ENCODE measurements at places on chromosomes 6 and 20.

- no peak for DNase-seq
Observed at GRCh38 chr6:148842296-148843019, 95.6 kb downstream of the UST start.

- DNase-seq, result peak; percentile 84
Observed at GRCh38 chr6:109772883-109773431, 81.9 kb downstream of the FIG4 start.

DNA sequence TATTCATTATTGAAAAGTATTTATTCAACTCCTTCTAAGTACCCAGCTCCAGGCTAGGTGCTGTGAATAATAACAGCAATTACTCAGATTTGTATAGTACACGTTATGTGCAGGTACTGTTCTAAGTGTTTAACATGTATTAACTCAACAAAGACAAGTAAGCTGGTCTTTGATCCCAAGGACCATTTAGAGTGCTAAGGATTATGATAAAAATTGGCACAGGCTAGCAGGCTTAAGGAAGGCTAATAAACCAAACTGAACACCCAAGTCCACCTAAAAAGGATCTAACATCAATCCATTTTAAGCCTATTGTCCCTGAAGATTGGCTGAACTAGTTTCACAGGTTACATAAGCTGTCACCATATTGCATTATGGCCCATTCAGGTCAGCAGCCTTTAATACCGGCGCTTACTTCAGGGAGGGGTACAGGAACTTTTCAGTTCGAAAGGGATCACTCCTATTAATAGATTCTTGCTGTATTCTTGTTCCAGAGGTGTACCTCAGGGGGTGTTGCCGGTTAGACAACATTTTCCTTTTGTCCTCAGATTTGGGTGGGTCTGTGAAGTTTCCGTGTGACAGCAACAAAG is 99.0 kb upstream of the GMDS start:
- DNase-seq, result no peak

DNA sequence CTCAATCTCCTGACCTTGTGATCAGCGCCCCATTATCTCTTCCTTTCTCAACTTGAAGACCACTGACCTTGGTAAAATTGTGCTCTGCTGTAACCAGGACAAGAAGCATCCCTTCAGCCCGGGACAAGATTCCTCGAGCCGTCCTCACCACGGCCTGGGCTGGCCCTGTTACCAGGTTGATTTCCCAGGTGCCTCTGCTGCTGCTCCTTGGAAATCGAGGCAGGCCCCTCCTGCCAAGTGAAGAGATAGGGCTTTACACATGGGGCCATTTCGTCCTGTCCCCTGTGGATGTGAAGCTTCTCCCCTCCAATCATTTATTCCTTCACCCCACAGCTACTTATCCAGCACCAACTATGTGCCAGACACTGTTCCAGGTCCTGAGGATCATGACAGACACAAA is 21.5 kb downstream of the RAB44 start:
- no peak for DNase-seq

GRCh38 chr6:10719964-10720264 is 3.0 kb upstream of the TMEM14C start:
- DNase-seq, result no peak

GRCh38 chr6:30890646-30891449 is 6.5 kb downstream of the DDR1 start:
- no peak for DNase-seq

GRCh38 chr6:46888031-46888430 is 33.7 kb downstream of the ADGRF5 start:
- no peak for DNase-seq

- DNase-seq, result no peak
Observed at GRCh38 chr6:19613678-19614077, 223.5 kb upstream of the ID4 start.

DNA sequence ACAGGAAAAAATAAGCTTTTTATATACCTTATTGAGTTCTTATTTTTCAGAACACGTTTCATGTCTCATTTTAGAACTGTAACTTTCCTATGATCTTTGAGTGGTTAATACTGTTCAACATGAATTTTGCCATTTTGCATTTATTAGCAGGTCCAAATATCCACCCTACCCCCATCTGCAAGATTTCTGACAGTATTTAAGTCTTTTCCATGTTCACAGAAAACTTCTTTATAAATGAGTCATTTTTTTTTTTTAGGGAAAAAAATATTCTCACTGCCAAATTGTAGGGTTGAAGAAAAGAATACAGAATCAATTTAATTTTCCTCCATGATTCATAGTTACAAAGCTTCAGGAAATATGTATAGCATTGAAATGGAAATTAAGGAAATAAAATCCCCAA is 101.8 kb downstream of the COL21A1 start:
- no peak for DNase-seq

- DNase-seq, result no peak
Observed at GRCh38 chr6:11096109-11096508, 2.5 kb downstream of the SMIM13 start.

- DNase-seq, result no peak
Observed at GRCh38 chr20:32327087-32327681, 30.9 kb upstream of the ASXL1 start.

GRCh38 chr20:50826121-50826520 is 31.3 kb downstream of the BCAS4 start:
- DNase-seq, result no peak

GRCh38 chr20:44437497-44437896 is 38.2 kb upstream of the TTPAL start:
- DNase-seq, result no peak

DNA sequence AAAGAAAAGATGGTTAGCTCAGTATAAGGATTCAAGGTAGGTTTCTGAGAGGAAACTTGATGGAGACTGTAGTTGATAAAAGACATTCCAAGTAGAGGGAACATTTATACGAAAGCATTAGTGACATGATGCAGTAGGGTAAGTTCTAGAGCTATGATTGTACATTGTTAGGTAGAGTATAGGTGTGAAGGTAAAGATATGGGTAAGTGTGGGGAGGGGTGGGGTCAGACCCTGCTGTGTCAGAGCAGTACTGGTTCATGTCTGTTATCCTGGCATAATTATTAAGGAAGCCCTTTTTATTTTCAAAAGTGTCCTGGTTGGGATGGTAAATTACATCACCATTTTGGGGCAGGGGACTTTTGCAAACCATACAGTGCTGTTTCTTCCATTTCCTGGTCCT is 635.8 kb downstream of the COL12A1 start:
- DNase-seq, result no peak

DNA sequence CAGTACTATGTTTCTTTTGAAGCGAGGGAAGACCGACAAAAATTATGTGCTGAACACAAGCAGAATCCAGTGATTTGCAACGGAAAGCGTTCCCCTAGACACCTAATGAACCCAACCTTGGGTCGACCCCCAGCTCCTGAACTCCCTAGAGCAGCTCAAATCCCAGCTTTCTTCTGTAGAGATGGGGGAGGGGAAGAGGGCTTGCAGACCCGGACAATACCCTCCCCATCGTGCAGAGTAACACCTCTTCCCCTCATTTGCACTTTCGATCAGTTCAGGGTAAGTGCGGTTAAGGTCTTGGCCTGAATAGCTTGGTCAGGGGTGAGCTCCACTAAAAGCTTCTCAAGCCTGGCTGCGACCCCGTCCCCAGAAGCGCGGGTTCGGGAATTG is 404 bp downstream of the CEP162 start:
- DNase-seq, result no peak

GRCh38 chr6:135937106-135937505 is 85.6 kb downstream of the PDE7B start:
- DNase-seq, result no peak

GRCh38 chr6:170268216-170269129 is 22.4 kb downstream of the DLL1 start:
- no peak for DNase-seq

DNA sequence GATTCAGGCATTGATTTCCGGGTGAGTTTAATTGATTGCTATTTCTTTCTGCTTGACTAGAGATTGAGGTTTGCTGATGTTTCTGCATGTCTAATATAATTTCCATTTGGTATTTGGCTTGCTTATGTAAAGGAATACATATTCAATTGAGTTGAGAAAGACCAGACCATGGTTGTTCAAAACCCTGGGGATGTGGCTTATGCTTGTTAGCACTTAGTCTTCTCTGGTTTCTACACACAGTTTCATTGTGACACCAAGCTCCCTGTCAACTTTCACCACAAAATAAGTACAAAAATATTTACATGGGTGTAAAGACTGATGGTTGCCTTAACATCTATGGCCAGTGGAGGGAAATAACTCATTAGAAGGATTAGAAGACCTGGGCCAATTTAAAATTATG is 209.6 kb downstream of the CDH26 start:
- no peak for DNase-seq

GRCh38 chr6:30800871-30801270 is 56.5 kb upstream of the IER3 start:
- no peak for DNase-seq

DNA sequence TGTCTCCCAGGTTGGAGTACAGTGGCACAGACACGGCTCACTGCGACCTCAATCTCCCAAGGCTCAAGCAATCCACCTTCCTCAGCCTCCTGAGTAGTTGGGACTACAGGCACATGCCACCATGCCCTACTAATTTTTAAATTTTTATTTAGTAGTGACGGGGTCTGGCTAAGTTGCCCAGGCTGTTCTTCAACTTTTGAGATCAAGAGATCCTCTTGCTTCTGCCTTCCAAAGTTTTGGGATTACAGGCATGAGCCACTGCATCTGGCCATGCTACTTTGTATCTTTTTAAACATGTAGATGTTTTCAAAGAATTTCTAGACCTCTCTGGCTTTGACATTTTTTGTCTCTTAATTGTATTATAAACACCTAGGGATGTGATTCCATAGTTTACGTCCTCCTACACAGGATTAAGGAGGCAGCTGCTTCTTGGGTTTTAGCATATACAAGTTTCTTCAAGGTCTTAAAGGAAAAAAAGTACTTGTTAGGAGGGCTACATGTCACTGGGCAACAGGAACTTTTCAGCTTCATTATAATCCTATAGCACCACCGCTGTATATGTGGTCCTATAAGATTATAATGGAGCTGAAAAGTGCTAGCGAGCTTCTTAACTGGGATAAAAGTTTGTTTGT is 1.3 kb downstream of the ADAT2 start:
- DNase-seq, result no peak

GRCh38 chr6:14246876-14247275 is 129.3 kb downstream of the CD83 start:
- DNase-seq, result no peak

- no peak for DNase-seq
Observed at GRCh38 chr20:4999788-5000187, 1.5 kb downstream of the SLC23A2 start.

- DNase-seq, result no peak
Observed at GRCh38 chr6:51868591-51869355, 218.6 kb downstream of the PKHD1 start.

Data from HS-27A (cell line).